ENCODE measurements at places on chromosomes 13 and 19.

GRCh38 chr19:15631817-15632216 is 8.9 kb upstream of the CYP4F3 start:
- DNase-seq = peak; percentile 59

DNA sequence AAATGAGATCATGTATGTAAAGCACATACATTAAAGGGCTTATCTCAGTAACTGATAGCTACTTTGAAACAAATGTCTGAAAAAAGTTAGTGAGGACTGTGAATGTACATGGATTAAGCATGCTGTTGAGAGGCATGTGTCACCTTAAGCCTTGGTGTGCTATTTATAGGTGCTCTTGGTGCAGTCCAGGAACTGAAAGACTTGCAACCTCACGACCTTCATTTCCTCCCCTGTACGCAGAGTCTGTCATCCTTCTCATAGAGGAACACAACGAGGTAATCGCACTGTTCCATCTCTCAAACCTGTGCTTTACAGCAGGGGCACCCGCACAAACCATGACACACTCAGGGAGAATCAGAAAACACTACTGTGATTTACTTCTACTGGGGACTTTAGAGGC is 65.6 kb downstream of the UFM1 start:
- no peak for DNase-seq

DNA sequence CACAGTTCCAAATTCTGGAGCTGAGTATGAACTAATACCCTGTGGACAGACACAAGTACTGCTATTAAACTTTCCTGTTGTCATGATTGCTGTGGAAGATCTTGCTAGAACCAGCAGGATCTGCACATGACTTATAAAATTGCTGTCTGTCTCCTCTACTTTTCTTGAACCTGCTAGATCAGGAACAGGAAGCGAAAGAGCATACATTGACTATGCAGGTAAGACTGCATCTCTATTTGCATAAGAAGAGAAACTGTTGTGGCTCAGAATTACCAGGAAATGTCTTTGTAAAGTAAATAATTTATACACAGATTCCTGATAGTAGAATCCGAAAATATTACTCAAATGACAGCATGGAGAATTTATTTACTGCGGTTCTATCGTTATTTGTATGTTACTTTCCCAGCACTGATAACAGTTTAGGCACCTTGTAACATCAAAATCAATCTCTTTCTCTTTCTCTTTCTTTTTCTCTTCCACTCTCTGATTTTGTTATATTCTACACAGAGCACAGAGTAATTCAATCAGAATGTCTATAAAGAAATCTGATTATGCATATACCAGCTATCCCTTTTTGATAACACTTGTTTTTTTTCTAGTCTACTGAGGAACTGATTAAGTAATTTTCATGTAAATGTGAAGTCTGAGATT is 226.5 kb downstream of the MYO16 start:
- DNase-seq = no peak

GRCh38 chr19:39415111-39416046 is 2.9 kb downstream of the PLEKHG2 start:
- DNase-seq = no peak

DNA sequence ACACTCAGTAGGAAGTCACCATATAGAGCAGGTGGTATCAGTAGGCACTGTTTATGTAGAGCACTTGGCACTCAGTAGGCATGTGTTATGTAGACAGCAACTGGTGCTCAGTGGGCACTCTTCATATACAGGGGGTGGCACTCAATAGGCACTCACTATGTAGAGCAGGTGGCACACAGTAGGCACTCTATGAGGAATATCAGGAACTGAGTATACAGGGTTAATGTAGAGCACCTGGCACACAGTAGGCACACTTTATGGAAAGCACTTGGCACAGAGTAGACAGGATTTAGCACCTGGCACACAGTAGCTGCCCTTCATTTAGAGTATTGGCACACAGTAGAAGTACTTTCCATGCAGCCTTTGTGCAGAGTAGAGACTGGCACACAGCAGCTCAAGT is 1.1 kb upstream of the CYP4F3 start:
- DNase-seq = no peak

DNA sequence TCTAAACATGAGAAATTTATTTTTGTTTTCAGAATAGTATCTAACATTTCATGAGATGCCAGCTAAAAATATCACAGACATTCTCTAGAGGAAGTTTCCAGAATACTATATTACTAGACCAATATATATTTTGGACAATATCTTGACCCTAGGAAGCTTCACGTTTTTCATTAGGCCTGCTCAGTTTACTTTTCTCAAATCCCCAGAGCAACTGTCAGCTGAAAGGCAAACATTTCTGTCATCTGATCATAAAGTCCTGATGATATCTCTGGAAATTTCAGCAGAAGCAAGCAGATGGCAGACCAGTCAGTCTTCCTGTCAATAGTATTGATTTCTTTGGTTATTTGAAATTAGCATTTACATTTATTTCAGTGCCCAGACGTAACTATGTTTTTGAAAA is 4.0 kb downstream of the POSTN start:
- DNase-seq = no peak

GRCh38 chr19:19274716-19275565 is 1.8 kb upstream of the TM6SF2 start:
- no peak for DNase-seq

- DNase-seq = no peak
Measured at GRCh38 chr13:94113245-94113644, 366.2 kb downstream of the DCT start.

- DNase-seq = no peak
Measured at GRCh38 chr19:3589439-3589838, 4.2 kb downstream of the GIPC3 start.

DNA sequence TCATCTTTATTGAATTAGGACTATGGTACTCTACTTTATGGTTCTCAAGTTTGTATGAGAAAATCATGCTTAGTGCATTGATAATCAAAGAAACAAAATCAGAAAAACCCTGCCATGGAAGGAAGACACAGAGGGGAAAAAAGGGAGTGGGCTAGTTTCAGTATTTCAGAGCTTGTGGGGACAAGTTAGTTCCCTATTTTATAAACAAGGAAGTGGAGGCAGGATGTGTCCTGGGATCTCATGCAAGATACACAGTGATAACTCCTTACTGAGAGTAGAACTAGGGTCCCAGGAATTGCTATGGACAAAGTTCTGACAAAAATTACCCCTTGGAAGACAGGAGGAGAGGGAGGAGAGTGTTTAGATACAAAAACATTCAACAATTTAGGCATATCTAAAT is 1277.3 kb downstream of the UQCRFS1 start:
- no peak for DNase-seq

DNA sequence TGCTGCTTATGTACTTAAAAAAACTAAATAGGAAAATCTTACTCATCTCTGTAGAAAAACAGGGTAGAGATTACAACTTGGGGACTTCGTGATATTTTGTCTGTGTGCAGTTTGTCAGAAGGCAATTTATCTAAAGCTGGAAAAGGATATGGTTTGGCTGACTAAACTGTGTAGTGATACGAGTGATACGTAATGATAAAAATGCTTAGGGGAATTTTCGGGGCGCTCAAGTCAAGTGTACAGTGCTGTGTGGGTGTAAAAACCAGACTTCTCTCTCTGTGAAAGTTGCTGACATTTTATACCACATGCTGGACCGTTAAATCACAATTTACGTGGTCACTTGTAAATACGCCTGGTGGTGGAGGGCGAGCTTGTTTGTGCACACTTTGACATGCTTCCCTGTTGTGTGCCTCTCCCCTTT is 221.7 kb downstream of the KCNRG start:
- DNase-seq = no peak

GRCh38 chr13:32455594-32455903 is 27.6 kb upstream of the N4BP2L1 start:
- no peak for DNase-seq

- no peak for DNase-seq
Measured at GRCh38 chr13:39840201-39840600, 184.7 kb downstream of the COG6 start.

DNA sequence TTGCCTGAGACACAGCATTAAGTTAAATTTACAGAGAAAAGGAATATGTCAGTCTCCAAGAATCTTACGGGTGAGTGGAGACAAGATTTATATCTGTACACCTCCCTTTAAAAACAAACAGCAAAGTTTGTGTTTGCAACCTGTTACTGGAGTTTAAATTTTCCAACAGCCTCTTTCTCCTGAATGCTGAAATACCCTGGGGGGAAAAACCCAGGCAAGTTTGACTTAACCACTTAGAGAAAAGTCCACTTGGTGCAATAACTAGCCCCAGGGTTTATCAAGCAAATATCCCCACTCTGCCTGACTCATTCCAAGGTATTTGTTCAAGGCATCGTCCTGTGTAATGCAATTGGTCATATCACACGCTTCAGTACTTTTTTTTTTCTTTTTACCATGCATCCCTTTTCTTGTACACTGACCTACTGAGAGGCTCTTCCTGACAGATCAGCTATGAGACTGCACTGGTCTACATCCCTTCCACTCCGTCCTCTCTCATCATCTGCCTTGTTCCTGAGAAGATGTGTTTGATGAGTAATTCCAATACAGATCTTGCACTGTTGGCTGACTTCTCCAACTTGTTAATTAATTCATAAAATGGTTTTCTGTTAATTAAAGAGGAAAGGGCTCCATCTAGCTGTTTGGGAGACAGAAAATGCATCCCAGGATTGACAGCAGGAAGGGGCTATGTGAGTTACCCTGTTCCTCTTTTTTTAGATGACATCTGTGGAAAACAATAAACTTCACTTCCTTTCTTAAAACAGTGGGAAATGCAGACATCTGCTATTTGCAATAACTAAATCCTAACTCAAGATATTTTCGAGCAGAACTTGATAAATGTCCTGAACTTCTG is 212.5 kb upstream of the IRS2 start:
- no peak for DNase-seq

- no peak for DNase-seq
Measured at GRCh38 chr13:59643906-59644626, 519.7 kb downstream of the DIAPH3 start.
